ENCODE measurements at places on chromosomes 16 and 17.

- H3K4me1 ChIP-seq: peaks cover 7% of the 10 kb centered on the region
- H3K27ac ChIP-seq: no peak overlapping the region
- H3K4me3 ChIP-seq: no peak overlapping the region
- DNase-seq: no peak
- no peaks in the 10 kb centered on the region for H3K36me3 ChIP-seq
Measured at GRCh38 chr17:77915594-77916021, 42.9 kb upstream of the TNRC6C start.

GRCh38 chr16:5526826-5527225 is 429.2 kb upstream of the EEF2KMT start:
- no peak overlapping the region for H3K4me3 ChIP-seq
- no peak for DNase-seq
- no peaks in the 10 kb centered on the region for H3K4me1 ChIP-seq
- no peaks in the 10 kb centered on the region for H3K36me3 ChIP-seq
- no peaks in the 10 kb centered on the region for H3K27me3 ChIP-seq

GRCh38 chr17:57091186-57091618 is 6.2 kb downstream of the AKAP1 start:
- H3K27me3 ChIP-seq: no peaks in the 10 kb centered on the region
- DNase-seq: no peak
- H3K4me3 ChIP-seq: no peak overlapping the region
- no peak overlapping the region for H3K27ac ChIP-seq
- H3K36me3 ChIP-seq: no peaks in the 10 kb centered on the region

DNA sequence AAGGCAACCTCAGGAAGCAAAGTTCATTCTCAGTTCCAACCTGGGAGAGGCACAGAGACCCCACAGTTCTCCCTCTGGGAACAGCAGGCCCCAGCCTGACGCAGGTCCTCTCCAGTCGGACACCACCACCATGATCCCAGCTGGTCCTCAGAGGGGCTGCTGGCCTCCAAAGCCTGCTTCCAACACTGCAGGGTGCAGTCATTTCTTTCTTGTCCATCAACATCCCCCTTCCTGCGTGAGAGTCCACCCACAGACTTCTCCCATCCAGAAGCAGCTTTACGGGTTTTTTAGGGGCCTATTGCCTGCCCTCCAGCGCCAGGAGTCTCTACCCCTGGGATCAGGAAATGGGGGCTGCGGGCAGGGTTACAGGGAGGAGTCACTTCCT is 29.3 kb upstream of the TNRC6C start:
- H3K4me3 ChIP-seq: peak overlapping the region; percentile 52
- H3K27ac ChIP-seq: peak overlapping the region; percentile 91
- peaks cover 24% of the 10 kb centered on the region for H3K4me1 ChIP-seq
- H3K27me3 ChIP-seq: peaks cover 23% of the 10 kb centered on the region
- H3K36me3 ChIP-seq: no peaks in the 10 kb centered on the region
- no peak for DNase-seq

DNA sequence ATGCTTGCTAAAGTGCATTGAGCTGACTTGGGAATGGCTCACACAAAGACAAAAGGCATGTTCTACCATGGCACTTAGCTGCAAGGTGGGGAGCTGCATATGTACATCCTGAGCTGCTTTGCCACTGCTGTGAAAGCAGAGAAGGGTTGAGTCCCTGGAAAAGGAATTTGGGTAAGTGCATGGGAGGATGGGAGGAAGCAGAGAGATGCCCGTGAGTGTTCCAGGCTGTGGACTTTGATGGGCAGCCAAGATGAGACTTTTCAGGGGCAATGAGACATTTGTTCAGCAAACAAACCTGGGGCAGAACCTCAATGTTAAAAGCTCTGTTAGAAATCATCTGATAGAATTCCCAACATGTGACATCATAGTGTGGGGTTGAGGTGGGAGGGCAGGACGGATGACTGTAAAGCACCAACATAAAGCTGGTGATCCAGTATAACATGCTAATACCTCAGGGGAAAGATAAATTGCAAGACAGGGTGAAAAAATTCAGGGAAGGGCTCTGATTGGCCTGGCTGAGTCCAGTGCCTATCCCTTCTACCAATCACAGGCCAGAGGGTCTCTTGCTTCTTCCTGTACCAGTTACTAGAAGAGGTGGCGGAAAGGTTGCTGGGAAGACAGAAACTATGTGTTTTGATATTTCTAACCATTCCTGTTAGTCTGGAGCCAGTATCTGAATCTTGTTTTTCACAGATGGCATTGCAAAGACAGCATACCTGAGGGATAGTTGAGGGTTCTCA is 163.2 kb downstream of the UTP18 start:
- no peaks in the 10 kb centered on the region for H3K36me3 ChIP-seq
- no peak for DNase-seq
- H3K27ac ChIP-seq: no peak overlapping the region
- no peak overlapping the region for H3K4me3 ChIP-seq
- peaks cover 7% of the 10 kb centered on the region for H3K4me1 ChIP-seq

- peaks cover 60% of the 10 kb centered on the region for H3K27me3 ChIP-seq
- no peak for DNase-seq
- H3K27ac ChIP-seq: no peak overlapping the region
- peaks cover 5% of the 10 kb centered on the region for H3K36me3 ChIP-seq
Measured at GRCh38 chr17:81479175-81480071, 33.2 kb downstream of the ACTG1 start.

DNA sequence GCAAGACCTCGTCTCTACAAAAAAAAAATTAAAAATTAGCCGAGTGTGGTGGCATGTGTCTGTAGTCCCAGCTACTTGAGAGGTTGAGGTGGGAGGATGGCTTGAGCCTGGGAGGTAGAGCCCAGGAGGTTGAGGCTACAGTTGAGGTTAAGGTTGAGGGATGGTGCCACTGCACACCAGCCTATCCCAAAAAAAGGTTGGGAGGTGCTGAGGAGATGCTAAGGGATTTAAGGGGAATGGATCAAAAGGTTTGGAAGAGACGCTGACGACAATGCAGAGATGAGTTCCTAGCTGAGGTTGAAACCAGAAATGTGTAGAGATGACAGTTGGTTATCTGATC is 4.7 kb upstream of the NSMCE1 start:
- no peak overlapping the region for H3K27ac ChIP-seq
- H3K4me1 ChIP-seq: peaks cover 8% of the 10 kb centered on the region
- H3K36me3 ChIP-seq: peaks cover 8% of the 10 kb centered on the region
- no peaks in the 10 kb centered on the region for H3K27me3 ChIP-seq

DNA sequence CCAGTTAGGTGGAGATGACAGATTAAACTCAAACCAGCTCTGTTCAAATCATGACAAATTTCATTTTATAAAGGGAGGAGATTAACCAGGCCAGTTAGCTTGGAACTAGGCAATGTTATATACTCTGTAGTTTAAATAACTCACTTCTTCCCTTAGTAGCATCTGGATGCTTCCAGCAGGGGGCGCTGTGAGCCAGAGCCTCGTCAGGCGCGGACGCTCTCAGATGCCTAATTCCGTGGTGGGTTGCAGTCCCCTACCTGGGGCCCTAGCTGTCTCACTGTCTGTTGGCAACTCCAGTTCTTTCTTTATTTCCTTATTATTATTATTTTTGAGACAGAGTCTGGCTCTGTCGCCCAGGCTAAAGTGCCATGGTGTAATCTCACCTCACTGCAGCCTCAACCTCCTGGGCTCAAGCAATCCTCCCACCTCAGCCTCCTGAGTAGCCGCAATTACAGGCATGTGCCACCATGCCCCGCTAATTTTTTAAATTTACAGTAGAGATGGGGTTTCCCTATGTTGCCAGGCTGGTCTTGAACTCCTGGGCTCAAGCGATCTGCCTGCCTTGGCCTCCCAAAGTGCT is 17.3 kb upstream of the WFDC1 start:
- no peaks in the 10 kb centered on the region for H3K4me1 ChIP-seq
- DNase-seq: peak; percentile 57
- H3K36me3 ChIP-seq: no peaks in the 10 kb centered on the region
- H3K4me3 ChIP-seq: no peak overlapping the region
- no peak overlapping the region for H3K27ac ChIP-seq
- H3K27me3 ChIP-seq: peaks cover 19% of the 10 kb centered on the region

- no peaks in the 10 kb centered on the region for H3K27me3 ChIP-seq
- H3K4me3 ChIP-seq: peak overlapping the region; percentile 95
- H3K4me1 ChIP-seq: peaks cover 27% of the 10 kb centered on the region
- H3K27ac ChIP-seq: peak overlapping the region; percentile 96
Measured at GRCh38 chr16:30761427-30761927, 385 bp downstream of the CFAP119 start.

All from effector memory CD8-positive, alpha-beta T cell (primary cell).